Urothelium cell line (cell line): ENCODE measurements at places on chromosomes 13 and 19.

- DNase-seq, result no peak
Measured at GRCh38 chr19:19315444-19315843, 4.9 kb downstream of the SUGP1 start.

DNA sequence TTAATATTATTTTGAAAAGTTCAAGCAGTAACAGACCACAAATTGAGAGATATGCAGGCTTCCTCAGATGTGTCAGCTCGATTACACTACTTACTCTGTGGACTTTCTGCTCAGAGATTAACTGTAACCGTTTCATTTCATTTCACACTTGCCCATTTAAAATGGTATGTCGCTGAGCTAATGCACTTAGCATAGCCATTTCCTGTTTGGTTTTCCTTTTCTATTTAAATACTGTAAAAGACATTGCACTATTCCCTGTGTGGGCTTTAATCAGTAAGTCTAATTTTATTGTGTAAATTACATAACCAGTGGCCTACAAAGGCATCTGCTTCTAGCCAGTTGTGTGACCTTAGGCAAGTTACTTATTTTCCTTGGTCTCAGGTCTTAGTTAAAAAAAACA, 237.6 kb downstream of the LACC1 start:
- no peak for DNase-seq

- DNase-seq, result no peak
Measured at GRCh38 chr13:76703621-76704288, 182.4 kb downstream of the KCTD12 start.

DNA sequence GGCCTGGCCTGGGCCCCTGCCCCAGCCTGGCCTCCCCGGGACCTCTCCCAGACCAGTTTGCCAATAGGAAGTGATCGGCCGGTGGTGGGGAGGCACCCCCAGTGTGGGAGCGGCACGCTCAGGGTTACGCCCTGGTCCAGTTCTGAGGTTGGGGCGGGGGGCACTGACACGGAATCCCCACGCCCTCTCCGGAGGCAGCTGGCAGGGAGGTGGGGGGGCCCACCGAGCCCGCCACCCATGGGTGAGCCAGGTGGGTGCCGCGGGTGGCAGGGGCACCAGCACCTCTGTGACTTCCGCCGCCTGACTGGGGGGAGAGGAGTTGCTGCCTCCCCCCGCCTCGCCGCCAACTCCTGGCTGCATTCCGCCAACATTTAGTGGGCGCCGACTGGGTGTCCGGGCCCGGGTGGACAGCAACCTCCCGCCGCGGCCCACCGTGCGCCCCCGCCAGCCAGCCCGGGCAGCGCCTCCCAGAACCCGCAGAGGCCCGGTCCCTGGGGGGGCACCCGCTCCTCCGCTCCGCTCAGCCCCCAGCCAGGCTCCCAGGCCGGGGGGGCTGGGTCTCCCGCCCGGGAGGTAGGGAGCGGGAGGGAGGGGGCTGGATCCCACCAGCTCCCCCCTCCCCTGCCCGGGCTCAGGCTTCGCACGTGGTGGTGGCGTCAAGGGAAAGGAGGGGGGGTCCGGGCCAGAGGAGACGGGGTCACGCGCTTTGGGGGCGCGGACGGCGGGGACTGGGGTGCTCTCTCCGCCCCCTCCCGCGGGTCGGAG, 2.0 kb downstream of the ZBTB7A start:
- peak; percentile 33 for DNase-seq

- no peak for DNase-seq
Measured at GRCh38 chr13:104372095-104372655, 1306.0 kb upstream of the SLC10A2 start.

DNA sequence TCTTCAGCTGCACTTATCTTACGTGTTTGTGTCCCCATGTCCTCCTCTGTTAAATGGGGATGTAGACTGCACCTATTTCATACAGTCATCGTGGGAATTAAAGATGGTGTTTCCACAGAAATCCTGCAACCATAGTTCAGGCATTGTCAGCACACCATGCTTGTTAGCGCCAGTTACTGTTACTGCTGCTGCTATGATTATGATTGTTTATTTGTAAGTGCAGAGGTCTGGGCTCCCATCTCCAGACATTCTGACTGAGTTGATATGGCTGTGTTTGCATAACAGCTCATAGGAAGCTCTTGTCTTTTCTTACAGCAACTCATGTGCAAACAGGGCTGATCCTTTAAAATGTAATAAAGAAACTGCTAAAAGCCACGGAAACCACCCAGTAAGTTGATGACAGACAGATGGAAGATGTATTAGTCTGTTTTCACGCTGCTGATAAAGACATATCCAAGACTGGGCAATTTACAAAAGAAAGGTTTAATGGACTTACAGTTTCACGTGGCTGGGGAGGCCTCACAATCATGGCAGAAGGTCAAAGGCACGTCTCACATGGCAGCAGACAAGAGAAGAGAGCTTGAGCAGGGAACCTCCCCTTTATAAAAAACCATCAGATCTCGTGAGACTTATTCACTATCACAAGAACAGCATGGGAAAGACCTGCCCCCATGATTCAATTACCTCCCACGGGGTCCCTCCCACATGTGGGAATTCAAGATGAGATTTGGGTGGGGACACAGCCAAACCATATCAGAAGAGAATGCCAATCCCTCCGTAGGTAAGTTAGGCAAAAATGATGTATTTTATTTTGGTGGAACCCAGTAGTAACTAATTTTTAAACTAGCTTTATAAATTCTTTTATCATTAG, 1.6 kb downstream of the ZSCAN5A start:
- DNase-seq, result no peak

DNA sequence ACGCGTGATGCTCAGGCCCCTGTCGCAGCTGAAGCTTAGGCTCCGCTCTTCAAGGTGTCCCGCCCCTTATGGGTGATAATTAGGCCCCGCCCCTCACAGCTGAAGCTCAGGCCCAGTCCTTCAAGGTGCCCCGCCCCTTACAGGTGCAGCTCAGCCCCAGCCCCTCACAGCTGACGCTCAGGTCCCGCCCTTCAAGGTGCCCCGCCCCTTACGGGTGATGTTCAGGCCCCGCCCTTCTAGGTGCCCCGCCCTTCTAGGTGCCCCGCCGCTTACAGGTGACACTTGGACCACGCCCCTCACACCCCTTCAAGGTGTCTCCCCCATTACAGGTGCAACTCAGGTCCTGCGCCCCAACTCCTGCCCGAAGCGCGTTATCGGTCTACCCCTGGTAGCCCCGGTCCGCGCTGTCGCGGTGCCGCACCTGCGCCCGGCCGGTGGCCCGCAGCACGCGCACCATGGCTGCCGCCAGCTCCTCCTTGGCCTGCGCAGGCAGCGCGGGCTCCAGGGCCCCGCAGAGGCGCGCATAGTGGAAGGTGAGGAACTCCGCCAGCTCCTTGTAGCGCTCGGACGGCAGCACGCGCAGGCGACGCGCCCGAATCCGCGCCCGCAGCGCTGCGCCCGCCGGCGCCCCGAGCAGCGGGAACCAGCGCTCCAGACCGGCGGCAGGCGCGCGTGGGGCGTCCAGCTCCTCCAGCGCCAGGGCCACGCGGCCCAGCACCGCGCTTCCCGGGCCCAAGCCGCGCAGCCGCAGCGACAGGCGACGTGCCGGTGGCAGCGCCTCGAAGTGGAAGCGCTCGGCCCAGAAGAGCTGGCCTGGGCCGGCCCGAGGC, 7.3 kb downstream of the RASAL3 start:
- DNase-seq, result no peak

GRCh38 chr13:33144358-33144784, 128.1 kb downstream of the KL start:
- DNase-seq, result no peak

- DNase-seq, result no peak
Measured at GRCh38 chr19:38975861-38976271, 324 bp upstream of the FBXO17 start.

DNA sequence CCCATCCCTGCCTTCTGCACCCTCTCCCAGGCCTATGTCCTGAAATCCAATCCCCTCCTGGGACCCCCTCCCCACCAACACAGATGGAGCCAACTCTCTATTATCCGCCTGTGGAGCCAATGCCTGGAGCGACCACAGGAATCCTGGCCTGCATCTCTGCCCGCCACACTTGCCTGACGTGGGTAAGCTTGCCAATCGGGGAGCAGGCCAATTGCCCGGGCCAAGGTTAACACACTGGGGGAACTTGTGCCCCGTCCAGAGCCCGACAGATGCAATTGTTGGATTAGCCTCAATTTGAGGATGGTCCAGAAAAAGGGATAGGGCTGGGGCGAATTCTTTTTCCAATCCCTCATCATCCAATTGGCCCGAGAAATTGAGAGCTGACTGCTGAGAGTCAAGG, 5.9 kb downstream of the WIZ start:
- no peak for DNase-seq

GRCh38 chr19:19105365-19106055, 32.8 kb downstream of the TMEM161A start:
- no peak for DNase-seq

- no peak for DNase-seq
Measured at GRCh38 chr13:43077906-43078305, 54.5 kb downstream of the DNAJC15 start.

DNA sequence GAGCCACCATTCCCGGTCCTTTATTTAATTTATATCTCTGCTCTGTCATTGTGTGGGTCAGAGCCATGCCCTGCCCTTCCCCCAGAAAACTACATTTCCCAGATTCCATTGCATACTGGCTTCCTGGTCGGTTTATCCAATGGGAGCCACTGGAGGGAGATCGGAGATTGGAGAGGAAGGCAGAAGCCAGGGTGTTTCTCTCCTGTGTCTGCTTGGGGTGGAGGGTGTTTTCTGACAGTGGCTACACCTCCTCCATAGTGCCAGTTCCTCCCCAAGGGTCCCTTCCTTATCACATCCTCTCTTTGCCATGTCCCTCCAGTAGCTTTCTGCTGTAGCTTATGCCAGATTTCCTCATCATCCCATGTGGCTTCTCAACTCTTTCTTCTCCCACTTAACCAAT, 19.0 kb downstream of the OLFM2 start:
- DNase-seq, result peak; percentile 68
